ENCODE measurements at places on chromosomes 6 and 20. TPM values are rescaled to one million over a fixed set of nuclear protein-coding genes. Genes with fewer than 3 reads are reported as not detected.
A peak's percentile ranks its signal among the peaks of the same experiment; 100 is the strongest.

DNA sequence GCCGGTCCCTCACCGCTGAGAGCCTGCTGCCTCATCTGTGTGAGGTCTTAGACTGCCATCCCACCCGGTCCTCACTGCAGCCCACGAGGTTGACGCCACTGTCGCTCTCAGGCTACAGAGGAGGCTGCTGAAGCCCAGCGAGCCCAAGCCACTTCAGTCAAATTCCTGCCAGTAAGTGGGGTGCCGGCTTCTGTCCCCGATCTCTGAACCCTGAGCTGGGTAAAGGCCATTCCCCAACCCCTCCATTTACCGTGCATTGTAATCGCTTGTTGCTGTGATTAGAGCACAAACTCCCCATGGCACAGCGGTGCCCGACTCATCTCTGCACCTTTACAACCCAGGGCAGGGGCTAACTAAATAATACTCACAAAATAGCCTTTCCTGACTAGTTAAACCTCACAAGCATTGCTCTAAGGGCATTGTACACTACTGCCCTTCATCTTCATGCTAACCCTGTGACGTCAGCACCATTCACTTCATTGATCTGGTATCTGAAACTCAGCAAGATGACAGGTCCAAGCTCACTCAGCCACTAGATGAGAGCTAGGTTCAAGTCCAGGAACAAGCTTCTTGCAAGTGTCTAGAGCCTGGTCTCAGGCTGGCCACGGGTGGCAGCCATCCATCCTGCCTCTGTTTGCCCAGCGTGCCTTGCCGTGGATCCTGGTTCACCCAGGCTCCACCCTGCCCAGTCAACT, 122.7 kb downstream of the BCAS1 start:
- no peak overlapping the region for H3K27ac ChIP-seq
- DNase-seq = no peak
- no peaks in the 10 kb centered on the region for H3K36me3 ChIP-seq
- H3K4me3 ChIP-seq = no peak overlapping the region
- no peaks in the 10 kb centered on the region for H3K27me3 ChIP-seq

GRCh38 chr6:68238097-68238601, 396.9 kb upstream of the ADGRB3 start:
- no peaks in the 10 kb centered on the region for H3K27me3 ChIP-seq
- DNase-seq = no peak
- H3K4me1 ChIP-seq = no peaks in the 10 kb centered on the region
- no peak overlapping the region for H3K4me3 ChIP-seq
- no peak overlapping the region for H3K27ac ChIP-seq

DNA sequence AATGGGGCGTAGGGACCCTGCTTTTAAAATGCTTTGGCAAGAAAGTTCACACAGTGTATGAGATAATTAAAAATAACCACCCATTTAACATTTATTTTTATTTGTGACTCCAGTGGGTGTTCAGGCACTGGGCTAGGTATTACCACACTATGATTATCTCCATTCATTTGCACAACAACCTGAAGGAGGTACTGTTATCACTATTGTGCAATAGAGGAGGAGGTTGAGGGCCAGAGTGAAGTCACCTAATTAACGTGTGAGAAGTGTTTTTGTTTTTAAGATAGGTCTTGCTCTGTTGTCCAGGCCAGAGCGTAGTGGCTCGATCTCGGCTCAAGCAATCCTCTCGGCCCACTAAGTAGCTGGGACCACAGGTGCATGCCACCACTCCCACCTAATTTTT, 29.2 kb downstream of the MAK start:
- DNase-seq = no peak
- H3K27ac ChIP-seq = no peak overlapping the region
- no peaks in the 10 kb centered on the region for H3K4me1 ChIP-seq
- no peaks in the 10 kb centered on the region for H3K27me3 ChIP-seq

DNA sequence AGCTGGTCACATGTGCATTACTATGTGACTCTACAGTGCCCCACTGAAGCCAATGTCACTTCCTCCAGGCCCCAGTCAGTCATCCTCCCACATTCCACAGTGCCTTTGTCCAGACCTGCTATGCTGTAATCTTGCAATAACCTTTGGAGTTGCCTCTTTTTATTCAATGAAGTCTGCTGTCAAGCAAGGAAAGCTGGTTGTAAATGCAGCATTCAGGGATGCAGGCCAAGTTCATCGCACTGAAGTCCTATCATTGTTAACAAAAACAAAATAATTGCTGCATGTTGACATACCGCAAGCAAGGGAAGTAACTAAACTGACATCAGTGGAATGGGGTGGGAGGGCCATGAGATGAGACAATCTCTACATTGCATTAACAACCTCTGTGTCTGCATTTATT, 131.2 kb upstream of the CDYL start:
- H3K27ac ChIP-seq = no peak overlapping the region
- H3K27me3 ChIP-seq = no peaks in the 10 kb centered on the region
- no peaks in the 10 kb centered on the region for H3K36me3 ChIP-seq
- peaks cover 7% of the 10 kb centered on the region for H3K4me1 ChIP-seq

DNA sequence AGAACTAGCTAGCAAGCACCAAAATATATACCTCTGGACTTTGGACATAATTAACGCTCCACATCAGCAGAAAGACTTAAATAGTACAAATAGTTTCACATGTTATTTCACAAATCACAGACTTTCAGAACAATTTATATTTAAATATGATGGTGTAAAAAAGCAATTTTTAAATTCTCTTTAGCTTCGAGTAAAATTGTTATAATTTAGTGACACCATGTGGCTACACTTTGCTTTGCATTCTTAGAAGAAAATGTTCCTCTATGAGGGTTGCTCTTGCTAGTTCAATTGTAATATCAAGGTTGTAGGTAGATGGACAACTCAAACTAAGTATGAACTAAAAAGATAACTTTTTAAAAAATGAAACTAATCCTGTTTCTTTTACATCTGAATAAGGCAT, 69.0 kb downstream of the BTBD9 start:
- H3K4me1 ChIP-seq = no peaks in the 10 kb centered on the region
- no peaks in the 10 kb centered on the region for H3K27me3 ChIP-seq
- H3K36me3 ChIP-seq = no peaks in the 10 kb centered on the region
- no peak overlapping the region for H3K27ac ChIP-seq
- no peak overlapping the region for H3K4me3 ChIP-seq

- peak; percentile 62 for DNase-seq
- H3K4me3 ChIP-seq = no peak overlapping the region
- no peak overlapping the region for H3K27ac ChIP-seq
- no peaks in the 10 kb centered on the region for H3K4me1 ChIP-seq
- no peaks in the 10 kb centered on the region for H3K36me3 ChIP-seq
Observed at GRCh38 chr6:43873806-43874714, 104.0 kb downstream of the VEGFA start.

Gene DUSP15
- total RNA-seq = 0.59 TPM

DNA sequence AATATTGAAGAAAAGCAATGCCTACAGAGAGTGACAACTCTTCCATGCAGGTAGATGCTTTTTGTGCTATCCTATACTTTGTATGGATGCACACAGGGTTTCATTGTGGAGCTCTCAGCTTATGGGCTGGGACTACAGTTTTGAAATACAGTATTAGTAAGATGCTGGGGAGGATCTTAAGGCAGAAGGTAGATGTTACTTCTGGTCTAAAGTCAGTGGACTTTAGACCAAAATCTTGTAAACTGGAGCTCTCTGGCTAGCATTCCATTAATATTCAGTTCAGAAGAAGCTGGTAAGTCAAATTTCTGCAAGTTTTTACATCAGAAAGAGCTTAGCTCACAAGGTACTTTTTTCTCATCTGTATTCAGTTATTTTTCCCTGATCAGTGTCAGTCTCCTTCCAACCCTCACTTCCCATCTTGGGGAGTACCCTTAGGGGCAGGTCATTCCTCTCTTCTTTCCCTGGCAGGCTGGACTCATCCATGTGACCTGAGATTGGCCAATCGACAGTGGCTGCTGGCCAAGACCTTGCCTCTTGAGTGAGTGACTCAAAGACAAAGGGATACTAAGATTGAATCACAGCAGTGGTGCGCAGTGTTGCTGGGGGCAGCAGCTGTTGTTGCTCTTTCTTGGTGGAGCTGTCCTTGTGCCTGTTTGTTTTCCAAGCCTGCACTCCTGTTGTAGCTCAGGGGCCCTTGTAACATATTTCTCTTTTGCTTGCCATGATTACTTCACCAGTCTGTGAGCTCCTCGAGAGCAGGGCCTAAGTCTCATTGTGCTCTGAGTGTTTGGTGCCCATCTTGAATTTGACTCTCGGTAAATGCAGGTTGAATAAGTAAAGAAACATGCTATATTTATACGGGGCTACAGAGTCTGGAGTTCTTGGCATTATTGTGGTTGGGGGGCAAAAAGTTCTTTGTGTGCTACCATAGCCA, 2.8 kb upstream of the PHF20 start:
- peak overlapping the region; percentile 72 for H3K27ac ChIP-seq
- H3K4me1 ChIP-seq = peaks cover 6% of the 10 kb centered on the region
- no peaks in the 10 kb centered on the region for H3K36me3 ChIP-seq
- no peaks in the 10 kb centered on the region for H3K27me3 ChIP-seq
- H3K4me3 ChIP-seq = no peak overlapping the region
- peak; percentile 85 for DNase-seq

DNA sequence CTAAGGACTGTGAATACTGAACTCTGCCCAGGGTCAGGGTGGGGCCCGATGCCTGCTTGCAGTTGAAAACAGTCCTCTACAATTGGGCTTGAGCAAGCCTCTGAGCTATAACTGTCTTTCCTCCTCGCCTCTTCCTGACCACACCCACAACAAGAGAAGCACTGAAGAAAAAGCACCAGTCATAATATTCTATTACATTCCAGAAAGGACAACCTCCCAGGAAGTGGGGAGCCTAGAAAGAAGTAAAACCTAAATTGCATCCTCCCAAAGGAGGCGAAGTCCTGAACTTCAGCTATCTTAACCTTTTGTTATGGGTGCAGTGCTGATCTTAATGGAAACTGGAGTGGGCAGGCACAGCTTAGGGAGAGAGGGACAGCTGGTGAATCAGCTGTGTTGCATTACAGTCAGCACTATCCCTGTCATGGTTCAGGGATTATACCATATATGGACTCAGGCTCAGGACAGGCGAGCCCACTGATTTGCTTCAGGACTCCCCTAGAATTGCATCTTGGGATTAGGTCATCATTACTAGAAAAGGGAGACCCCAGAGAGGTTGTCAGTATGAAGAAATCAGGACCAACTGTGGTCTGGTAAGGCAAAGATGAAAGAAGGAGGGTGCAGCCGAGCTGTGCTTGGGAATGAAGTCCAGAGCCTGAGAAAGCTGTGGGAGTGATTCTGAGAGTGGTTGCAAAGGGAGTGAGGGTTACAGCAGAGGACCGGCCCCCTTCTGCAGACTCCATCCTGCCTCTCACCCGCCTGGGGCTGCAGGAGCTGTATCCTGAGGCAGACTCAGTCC, 18.3 kb upstream of the TRAM2 start:
- peak overlapping the region; percentile 56 for H3K27ac ChIP-seq
- peak; percentile 76 for DNase-seq
- H3K36me3 ChIP-seq = no peaks in the 10 kb centered on the region

DNA sequence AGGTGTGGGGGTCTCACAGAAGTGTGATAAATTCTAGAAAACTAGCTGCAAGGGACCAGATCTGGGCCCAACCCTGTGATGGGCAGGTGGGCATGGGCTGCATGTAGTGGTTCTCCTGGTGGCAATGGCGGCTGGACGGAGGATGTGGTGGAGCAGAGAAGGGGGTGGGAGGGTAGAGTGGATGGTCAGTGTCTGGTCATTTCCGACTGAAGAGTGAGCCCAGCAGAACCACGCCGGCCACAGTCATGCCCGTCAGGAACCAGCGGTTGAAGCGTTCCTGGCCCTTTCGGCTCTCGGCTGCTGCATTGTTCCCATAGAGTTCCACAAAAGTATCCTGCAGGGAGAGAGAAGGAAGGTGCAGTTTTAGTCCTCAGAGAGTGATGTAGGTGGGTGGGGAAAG, 28.0 kb downstream of the COX4I2 start:
- peak overlapping the region; percentile 73 for H3K27ac ChIP-seq
- H3K27me3 ChIP-seq = no peaks in the 10 kb centered on the region
- DNase-seq = no peak
- no peak overlapping the region for H3K4me3 ChIP-seq

GRCh38 chr6:52746213-52746612, 17.1 kb downstream of the GSTA2 start:
- no peaks in the 10 kb centered on the region for H3K4me1 ChIP-seq
- no peak overlapping the region for H3K27ac ChIP-seq
- H3K36me3 ChIP-seq = no peaks in the 10 kb centered on the region
- H3K27me3 ChIP-seq = no peaks in the 10 kb centered on the region

DNA sequence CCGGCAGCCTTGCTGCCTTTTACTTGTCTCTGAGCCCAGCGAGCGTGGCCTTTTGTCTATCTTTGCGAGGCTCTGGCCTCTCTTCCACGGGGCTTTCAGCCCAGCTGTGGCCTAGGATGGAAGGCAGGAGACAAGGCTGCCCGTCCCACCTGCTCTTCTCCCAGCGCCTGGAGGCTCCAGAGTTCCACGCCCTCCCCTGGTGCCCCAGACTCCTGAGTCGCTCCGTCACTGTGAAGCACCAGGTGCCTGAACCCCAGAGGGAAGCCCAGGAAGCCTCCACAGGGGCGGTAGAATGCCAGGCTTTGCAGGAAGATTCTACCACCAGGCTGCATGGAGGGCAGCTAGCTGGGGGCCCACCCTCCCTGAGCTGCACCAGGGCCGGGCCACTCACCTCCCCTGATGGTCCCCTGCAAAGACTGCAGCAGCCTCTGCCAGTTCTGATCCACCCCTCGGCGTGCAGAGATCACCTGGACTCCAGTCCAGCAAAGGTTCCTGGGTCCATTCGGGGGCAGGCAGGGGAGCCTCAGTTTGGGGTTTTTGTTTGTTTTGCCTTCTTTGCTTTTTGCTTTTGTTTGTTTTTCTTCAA, 384.6 kb downstream of the CDH4 start:
- H3K4me3 ChIP-seq = no peak overlapping the region
- H3K27me3 ChIP-seq = no peaks in the 10 kb centered on the region

- no peak overlapping the region for H3K27ac ChIP-seq
- no peaks in the 10 kb centered on the region for H3K36me3 ChIP-seq
- no peak overlapping the region for H3K4me3 ChIP-seq
- DNase-seq = no peak
- no peaks in the 10 kb centered on the region for H3K4me1 ChIP-seq
Observed at GRCh38 chr6:12351672-12352071, 61.5 kb downstream of the EDN1 start.

DNA sequence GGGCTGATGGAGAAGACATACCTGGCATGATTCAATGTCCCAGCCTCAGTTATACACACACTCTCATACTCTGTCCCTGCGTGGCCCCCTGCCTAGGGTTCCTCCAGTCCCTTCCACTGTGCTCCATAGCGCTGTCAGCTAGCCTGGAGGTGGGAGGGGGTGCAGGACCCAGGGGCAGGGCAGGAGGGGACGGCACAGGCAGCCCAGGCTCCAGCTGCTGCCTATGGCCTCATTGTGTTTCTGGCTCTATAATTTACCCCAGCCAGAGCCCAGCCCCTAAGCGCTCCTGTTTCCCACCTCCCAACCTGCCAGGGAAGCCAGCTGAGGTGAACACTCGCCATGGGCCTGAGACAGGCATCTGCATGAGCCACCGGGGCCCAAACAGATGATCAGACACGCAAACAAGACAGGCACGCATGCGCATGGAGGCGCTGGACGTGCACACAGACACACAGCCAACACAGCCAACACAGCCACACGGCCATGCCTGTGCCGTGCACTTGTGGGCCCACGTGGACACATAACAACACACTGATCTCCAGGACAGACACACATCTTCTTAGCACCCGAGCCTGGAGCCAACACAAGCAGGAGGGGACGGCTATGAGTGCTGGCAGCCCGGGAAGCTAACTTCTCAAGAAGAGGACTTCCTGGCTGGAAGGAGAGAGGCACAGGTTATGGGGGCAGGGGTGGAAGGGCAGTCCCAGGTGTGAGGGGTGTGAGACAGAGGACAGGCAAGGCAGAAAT, 124.9 kb downstream of the GRM4 start:
- H3K36me3 ChIP-seq = no peaks in the 10 kb centered on the region
- no peak for DNase-seq
- no peaks in the 10 kb centered on the region for H3K4me1 ChIP-seq
- no peak overlapping the region for H3K4me3 ChIP-seq
- H3K27me3 ChIP-seq = no peaks in the 10 kb centered on the region
